ENCODE measurements at places on chromosomes 3 and 15. TPM values are rescaled to one million over a fixed set of nuclear protein-coding genes. Genes with fewer than 3 reads are reported as not detected.

The CSPG5 gene
- total RNA-seq = 5.0 TPM

The CACNA1D gene
- total RNA-seq = 66.7 TPM

The SYNPR gene
- total RNA-seq = 0.36 TPM

The SEC61A1 gene
- total RNA-seq = 92.4 TPM

The HIGD2B gene
- total RNA-seq = not detected

The C3orf80 gene
- total RNA-seq = 3.6 TPM

DNA sequence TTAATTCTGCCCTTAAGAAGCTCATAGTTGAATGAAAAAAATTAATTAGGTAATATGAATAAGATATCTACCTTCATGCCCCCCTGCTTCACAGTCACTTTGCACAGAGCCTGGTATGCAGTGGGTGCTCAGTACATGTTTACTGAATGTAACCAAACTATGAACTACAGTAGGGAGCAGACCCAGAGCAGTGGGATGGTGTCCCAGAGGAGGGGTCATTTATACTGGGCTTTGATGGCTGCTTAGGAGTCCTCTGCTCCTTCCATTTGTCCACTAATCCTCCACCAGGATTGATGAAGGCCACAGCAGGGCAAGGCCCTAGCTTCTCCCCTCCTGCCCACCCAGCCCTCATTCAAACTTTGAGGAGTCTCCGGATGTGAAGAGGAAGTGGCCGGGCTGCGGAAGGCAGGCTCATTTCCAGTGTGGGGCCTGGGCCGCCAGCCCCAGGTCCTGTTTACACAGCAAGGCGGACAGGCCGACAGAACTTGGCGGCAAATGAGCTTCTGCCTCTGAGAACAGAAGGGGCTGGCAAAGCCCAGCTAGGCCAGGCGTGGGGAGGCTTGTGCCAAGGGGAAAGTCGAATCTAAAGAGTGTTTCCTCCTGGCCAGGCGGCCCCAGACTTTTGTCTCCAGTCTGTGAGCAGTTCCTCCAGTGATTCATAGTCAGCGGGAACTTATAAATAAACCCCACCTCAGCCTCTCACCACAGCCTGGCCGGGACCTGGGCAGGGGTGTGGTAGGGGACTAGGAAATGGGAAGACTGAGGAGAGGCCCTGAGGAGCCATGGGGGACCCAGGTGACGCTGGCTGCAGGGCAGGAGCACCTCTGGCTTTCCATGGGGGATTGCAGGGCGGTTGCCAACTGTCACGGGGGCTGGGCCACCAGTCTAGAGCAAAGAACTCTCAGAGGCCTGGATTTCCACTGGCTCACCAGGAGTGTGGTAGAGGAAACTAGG is 51.6 kb upstream of the LCTL start:
- H3K27me3 ChIP-seq = no peaks in the 10 kb centered on the region
- DNase-seq = no peak
- H3K4me3 ChIP-seq = no peak overlapping the region
- peak overlapping the region; percentile 81 for H3K27ac ChIP-seq

DNA sequence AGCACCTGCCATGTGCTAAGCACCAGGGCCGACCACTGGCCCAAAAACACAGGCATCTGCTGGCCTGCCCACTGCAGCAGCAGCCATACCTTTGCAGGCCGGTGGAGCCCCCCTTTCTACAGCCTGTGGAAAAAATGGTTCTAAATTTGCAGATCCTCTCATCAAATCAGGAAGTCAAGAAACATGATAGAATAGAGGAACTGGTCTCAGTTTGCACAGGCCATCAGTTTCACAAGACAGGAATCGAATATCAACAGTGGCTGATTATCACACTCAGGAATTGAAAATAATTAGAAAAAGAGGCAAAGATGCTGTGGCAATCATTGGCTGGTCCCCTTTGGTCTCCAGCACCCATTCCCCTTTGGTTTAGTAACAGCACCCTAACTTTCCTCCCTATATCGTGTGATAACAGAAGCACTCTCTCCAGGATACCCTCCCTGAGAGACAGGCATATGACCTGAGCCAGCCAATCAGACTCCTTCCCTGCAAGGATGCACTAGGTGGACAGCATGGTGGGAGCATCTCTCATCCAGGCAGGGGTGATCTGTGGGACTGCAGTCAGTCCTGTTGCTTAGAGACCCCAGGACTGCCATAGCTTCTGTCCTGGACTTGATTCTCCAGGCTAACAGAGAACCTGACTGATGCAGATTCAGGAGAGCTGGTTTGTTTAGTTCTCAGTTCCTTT is 3.5 kb upstream of the PAK6 start:
- peaks cover 17% of the 10 kb centered on the region for H3K4me1 ChIP-seq
- H3K27ac ChIP-seq = no peak overlapping the region
- no peak for DNase-seq
- no peaks in the 10 kb centered on the region for H3K36me3 ChIP-seq
- H3K4me3 ChIP-seq = no peak overlapping the region

- no peaks in the 10 kb centered on the region for H3K27me3 ChIP-seq
- H3K4me1 ChIP-seq = no peaks in the 10 kb centered on the region
- DNase-seq = no peak
- no peak overlapping the region for H3K27ac ChIP-seq
- no peak overlapping the region for H3K4me3 ChIP-seq
These were observed 89.6 kb downstream of the TMEM266 start for GRCh38 chr15:76149291-76149915.

- H3K4me1 ChIP-seq = peaks cover 7% of the 10 kb centered on the region
- H3K27me3 ChIP-seq = no peaks in the 10 kb centered on the region
- H3K36me3 ChIP-seq = no peaks in the 10 kb centered on the region
- H3K27ac ChIP-seq = no peak overlapping the region
These were observed 9.3 kb upstream of the RFTN1 start for GRCh38 chr3:16522834-16523233.

DNA sequence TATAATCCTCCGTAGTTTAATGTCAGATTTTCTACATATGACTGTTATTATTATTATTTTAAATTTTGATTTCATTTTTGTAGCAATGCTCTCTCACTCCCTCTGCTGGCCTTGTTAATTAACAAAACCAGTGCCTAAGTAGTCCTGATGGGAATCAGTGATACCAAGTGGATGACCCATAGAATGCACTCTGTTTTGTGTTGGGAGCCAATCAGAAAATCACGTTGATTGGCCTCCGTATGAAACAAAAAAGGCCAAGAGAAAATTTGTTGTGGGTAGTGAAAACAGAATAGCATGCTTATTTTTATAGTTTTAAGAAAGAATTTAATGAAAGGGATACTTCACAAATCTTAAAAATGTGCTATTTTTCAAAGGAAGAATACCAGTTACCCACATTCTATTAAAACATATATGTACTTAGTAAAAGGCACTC is 34.4 kb upstream of the MEIS2 start:
- peaks cover 40% of the 10 kb centered on the region for H3K4me1 ChIP-seq
- no peaks in the 10 kb centered on the region for H3K36me3 ChIP-seq
- no peak overlapping the region for H3K27ac ChIP-seq
- H3K27me3 ChIP-seq = no peaks in the 10 kb centered on the region
- peak; percentile 60 for DNase-seq

DNA sequence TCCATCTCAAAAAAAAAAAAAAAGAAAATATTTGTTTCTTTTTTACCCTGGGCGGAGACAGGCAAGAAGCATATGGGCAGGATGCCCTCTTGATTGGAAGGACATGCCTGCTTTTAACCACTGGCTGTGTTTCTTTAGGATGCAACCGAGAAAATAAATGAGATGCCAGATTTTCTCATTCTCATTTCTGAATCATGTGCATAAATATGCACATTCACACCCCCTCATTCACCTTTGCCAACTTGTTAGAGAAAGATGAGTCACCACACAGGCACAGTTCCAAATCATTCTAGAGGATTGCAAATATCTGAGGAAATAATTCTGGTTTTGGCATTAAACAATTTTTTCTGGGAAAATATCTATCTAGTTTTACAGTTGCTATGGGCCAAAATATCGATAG is 3.3 kb downstream of the LIPH start:
- no peaks in the 10 kb centered on the region for H3K27me3 ChIP-seq
- no peak overlapping the region for H3K4me3 ChIP-seq
- no peak for DNase-seq
- H3K4me1 ChIP-seq = no peaks in the 10 kb centered on the region

DNA sequence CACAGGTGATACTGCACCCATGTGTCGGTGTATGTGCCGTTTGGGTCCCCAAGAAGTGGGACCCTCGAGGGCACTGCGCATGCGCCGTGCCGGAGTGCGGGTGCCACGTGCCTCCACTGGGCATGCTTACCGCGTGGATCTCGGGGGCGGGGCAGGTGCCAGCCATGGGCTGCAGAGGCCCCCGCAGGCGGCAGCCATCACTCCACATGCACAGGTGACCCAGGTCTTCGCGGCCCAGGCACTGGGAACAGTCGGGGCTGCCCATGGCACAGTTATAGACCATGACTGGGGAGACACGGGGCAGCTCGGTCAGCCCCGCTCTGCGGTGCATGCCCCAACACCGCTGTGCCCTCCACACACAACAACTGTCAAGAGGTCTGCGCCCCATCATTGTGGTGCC is 31.2 kb downstream of the H1-8 start:
- no peak for DNase-seq
- no peak overlapping the region for H3K27ac ChIP-seq
- H3K4me1 ChIP-seq = no peaks in the 10 kb centered on the region
- H3K36me3 ChIP-seq = no peaks in the 10 kb centered on the region
- H3K27me3 ChIP-seq = no peaks in the 10 kb centered on the region
- no peak overlapping the region for H3K4me3 ChIP-seq

- H3K4me3 ChIP-seq = no peak overlapping the region
- no peak for DNase-seq
- H3K27ac ChIP-seq = no peak overlapping the region
These were observed 48.5 kb downstream of the HACD2 start for GRCh38 chr3:123536153-123536895.

GRCh38 chr15:45328663-45329062 is 49.7 kb downstream of the GATM start:
- H3K27ac ChIP-seq = no peak overlapping the region
- no peak for DNase-seq
- H3K4me1 ChIP-seq = no peaks in the 10 kb centered on the region
- no peaks in the 10 kb centered on the region for H3K27me3 ChIP-seq
- no peak overlapping the region for H3K4me3 ChIP-seq
- H3K36me3 ChIP-seq = no peaks in the 10 kb centered on the region

GRCh38 chr3:184836090-184836822 is 24.3 kb downstream of the VPS8 start:
- H3K36me3 ChIP-seq = peaks cover 25% of the 10 kb centered on the region
- no peak for DNase-seq
- H3K27me3 ChIP-seq = no peaks in the 10 kb centered on the region
- H3K27ac ChIP-seq = no peak overlapping the region
- H3K4me3 ChIP-seq = no peak overlapping the region
- no peaks in the 10 kb centered on the region for H3K4me1 ChIP-seq

All from cardiac muscle cell (in vitro differentiated cells and primary cell).